ENCODE measurements at places on chromosomes 11 and 22.

- DNase-seq = no peak
These were observed 549.3 kb upstream of the CCDC90B start for GRCh38 chr11:83835423-83835822.

GRCh38 chr11:108562746-108563581, 30.6 kb downstream of the EXPH5 start:
- DNase-seq = no peak

DNA sequence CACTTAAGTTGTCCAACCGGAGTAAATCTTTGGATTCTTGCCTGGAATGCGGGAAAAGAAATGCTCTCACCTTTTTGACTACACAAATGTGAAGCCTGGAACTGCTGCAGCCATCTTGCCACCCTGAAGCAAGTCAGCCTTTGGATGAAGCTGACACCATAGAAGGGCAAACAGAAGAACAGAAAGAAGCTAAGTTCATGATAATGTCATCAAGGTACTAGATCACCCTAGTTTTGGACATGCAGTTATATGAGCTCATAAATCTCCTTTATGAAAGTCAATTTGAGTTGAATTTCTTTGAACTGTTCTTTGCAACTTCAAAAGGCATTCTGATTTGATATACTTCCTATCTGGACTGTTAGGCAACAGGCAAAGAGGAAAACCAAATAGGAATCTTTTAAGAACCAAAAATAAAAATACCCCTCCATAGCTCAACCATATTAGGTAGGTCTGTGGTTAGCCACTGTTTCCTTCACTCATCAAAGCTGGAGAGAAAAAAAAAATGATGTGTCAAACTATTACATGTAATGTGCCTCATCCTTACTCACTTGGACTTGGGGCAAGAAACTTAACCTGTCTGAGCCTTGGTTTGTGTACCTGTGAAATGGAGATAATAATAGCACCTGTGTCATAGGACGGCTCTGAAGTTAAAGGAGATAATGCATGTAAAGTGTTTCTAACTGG, 91.9 kb downstream of the WT1 start:
- no peak for DNase-seq

DNA sequence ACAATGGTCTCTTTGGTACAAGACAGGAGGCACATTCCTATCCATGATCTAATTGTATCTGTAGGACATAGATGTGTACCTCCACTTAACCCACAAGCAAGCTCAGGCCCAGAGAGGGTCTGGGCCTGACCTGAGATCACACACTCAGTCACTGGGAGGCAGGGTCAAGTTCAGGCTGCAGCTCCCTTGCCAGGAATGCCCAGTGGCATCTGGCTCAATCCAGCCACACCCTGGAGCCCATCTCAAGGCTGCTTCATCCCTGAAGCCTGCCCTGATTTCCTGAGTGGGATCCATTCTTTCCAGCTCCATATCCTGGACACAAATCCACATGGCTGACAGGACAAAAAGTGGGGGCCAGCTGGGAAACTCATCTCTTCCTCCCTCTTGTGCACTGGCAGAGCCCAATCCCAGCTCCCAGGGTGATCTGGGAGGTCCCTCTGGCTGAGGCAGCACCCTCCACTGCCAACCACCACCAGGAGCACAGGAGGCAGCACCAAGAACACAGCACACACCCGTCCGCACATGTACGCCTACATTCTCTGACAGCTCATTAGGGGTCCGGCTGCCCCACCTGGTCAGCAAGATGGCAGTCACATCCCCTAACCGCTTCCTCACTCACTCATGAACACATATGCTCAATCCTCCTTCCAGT, 39.2 kb upstream of the KLHL35 start:
- no peak for DNase-seq

GRCh38 chr11:12149672-12150225, 39.4 kb downstream of the MICAL2 start:
- no peak for DNase-seq

DNA sequence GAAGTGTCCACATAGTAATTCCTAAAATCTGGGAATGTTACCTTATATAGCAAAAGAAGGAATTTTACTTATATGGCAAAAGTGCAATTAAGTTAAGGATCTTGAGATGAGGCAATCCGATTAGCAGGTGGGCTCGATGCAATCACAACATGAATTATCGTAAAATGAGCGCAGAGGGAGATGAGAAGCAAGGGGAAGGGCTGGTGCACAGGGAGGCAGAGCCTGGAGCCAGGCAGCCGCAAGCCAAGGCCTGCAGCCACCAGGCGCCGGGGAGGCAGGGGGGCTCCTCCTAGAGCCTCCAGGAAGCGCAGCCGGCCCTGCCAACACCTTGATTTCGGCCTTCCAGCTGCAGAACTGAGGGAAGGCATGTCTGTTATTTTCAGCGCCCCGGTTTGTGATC, 85.7 kb downstream of the CELSR1 start:
- no peak for DNase-seq

- peak; percentile 33 for DNase-seq
These were observed 1.2 kb downstream of the DDX17 start for GRCh38 chr22:38504731-38505540.

- no peak for DNase-seq
These were observed 53.4 kb downstream of the RTL6 start for GRCh38 chr22:44444341-44445306.

GRCh38 chr11:5242208-5242607, 7.4 kb downstream of the HBG1 start:
- no peak for DNase-seq

DNA sequence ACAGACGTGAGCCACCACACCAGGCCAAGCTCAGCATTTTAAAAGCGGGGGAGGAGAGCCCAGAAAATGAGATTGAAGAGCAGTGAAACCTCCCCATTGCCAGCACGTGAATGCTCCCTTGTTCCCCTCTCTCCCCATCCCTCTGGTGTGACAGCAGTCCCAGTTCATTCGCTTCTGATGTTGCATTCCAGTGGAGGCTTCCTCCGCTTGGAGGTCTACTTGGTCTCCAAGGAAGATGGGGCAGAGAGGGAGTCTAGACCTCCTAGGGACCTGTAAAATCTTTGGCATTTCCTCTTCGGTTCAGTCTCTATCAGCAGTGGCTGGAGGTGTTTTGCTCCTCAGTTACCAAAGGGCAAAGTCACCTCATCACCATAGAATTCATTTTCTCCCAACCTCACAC, 30.2 kb upstream of the EP300 start:
- DNase-seq = no peak

DNA sequence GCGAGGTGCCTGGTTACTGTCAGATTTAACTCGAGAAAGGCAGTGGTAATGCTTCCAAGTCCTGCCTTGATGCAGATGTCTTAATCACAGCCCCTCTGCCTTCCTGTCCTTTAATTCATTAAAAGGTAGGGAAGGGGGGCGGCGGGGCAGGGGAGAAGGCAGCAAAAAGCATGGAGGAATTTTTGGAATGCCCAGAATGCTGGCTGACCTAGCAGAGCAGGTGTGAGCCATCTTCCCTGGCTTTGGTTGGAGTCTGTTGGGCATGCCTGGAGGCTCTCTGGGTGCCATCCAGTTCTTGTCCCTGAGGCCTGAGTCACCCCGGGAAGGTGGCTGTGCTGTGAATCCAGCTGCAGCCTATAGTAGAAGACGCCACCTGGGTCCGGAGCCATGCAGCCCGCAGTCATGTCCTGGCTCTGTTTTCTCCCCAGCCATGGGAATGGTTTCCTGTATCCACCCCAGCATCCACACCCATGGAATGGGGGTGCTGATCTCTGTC, 15.6 kb downstream of the KIAA1671 start:
- DNase-seq = no peak

DNA sequence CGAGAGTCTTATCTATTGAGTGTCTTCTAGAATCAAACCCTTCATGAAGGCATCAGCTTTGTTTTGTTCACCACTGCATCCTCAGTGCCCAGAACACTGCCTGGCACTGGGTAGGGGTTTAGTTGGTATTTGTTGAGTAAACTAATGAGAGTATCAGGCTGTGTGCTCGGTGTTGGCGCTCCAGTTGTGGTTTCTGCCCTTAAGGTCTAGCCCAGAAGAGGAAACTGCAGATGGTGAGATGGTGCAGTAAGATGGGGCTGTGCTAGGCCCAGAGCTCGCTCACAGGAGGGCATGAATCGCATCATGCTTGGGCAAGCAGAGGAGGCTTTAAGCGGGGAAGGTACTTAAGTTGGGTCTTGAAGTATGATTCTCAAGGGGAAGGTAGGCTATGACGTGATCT, 97.2 kb downstream of the FBXO7 start:
- DNase-seq = no peak

- DNase-seq = no peak
These were observed 873.2 kb downstream of the METTL15 start for GRCh38 chr11:28981381-28981780.

- no peak for DNase-seq
These were observed 28.8 kb upstream of the SHANK2 start for GRCh38 chr11:71281204-71281603.

- DNase-seq = no peak
These were observed 4.9 kb downstream of the ATP5MGL start for GRCh38 chr22:42635531-42635930.

DNA sequence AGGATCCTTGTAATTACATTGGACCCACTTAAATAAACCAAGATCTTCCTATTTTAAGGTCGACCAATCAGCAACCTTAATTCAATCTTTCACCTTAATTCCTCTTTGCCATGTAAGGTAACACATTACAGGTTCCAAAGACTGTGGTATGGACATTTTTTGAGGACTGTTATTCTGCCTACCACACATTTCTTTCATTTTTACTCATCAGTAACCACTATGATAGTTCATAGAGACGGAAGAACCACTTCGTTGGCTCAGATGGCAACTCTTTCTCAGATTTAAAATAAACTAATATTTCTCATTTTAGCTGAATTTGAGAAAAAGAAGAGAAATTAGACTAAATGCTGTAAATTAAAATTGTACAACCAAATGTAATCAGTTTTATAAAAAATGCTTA, 96.3 kb downstream of the PAX6 start:
- no peak for DNase-seq

GRCh38 chr11:3170044-3170755, 5.1 kb upstream of the OSBPL5 start:
- no peak for DNase-seq

- no peak for DNase-seq
These were observed 468 bp downstream of the ZDHHC8 start for GRCh38 chr22:20131859-20132685.

DNA sequence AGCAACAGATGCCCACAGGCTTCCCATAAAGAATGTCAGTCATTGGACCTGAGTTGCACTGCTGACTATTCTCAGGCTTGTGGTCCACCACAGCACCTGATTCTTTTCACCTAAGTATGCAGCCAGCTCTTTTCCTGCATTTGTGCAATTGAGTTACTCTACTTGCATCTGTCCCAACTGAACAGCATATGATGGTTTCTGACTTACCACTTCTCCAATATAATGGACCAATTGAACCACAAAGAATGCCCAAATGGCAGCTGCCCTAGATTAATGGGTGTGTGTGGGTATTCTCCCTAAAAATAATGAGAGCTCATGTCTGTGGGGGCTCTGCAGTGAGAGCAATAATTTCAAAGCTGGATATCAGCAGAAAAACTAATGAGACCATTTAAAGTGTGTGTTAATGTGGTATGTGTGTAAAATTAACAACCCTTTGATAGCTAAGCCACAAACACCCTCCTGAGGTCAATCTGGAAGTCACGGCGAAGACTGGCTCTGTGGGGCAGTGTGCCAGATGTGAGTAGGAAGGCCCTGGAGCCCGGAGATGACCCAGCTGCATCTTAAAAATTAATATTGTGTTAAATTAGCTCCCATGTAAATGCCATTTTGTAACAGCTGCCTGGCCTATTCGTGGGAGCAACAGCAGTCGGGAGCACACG, 43.8 kb downstream of the SC5D start:
- no peak for DNase-seq

DNA sequence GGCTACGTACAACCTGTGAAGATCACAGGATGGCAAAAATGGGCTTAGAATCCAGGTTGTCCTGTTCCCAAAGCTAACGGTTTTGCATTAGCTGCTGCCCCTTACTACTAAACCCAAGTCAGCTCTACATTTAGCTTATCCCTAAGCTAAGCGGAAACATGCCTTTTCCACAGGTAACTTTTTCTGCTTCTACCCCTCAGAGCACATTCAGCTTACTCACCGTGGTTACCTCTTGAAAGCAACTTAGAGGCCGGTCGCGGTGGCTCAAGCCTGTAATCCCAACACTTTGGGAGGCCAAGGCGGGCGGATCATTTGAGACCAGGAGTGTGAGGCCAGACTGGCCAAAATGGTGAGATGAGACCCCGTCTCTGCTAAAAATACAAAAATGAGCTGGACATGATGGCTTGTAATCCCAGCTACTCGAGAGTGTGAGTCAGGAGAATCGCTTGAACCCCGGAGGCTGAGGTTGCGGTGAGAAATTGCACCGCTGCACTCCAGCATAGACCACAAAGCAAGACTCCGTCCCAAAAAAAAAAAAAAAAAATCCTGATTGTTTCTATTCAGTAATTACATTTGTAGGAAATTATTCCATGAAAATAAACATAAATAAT, 790 bp upstream of the TMEM41B start:
- no peak for DNase-seq

GRCh38 chr11:27279460-27279859, 83.6 kb downstream of the CCDC34 start:
- DNase-seq = no peak

GRCh38 chr11:27100534-27100933, 59.9 kb downstream of the BBOX1 start:
- no peak for DNase-seq

DNA sequence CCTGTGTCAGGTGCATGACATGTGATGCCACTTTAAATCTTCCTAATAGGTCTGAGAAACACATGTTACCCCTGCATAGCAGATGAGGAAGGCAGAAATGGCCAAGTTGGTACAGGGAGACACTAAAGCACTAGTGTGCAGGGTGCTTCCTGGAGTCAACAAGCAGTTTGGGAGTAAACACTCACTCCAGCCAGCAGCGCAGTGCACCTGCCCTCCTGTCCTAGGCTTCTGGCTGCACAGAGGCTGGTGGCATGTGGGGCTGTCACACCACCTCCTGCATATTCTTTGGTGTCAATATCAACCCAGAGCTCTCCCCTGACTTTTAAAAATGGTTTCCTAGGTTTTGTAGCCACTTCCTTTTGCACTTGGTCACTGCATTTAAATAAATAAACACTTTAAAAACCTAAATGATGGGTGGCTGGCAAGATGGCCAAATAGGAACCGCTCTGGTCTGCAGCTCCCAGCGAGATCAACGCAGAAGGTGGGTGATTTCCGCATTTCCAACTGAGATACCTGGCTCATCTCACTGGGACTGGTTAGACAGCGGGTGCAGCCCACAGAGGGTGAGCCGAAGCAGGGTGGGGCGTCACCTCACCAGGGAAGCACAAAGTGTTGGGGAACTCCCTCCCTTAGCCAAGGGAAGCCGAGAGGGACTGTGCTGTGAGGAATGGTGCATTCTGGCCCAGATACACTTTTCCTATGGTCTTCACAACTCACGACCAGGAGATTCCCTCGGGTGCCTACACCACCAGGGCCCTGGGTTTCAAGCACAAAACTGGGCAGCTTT, 33.5 kb downstream of the GAB4 start:
- no peak for DNase-seq

DNA sequence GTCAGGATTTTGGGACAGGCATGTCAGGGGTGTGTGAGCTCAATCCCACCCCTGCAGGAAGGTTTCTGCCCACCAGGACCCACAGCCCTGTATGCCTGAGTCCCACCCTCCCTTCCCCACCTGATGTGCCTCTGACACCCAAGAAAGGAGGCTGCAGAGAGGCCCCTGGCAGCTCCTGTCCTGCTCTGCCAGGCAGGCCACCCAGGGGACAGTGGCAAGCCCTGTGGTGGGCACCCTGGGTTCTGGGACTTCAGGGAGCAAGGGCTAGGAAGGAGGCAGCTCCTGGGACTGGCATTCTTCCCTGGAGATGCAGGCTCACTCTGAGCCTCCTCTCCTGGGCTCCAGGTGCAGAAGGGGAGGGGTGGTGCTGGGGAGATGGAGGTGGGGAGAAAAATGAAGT, 234.5 kb upstream of the B3GAT1 start:
- DNase-seq = no peak

GRCh38 chr11:31445621-31446020, 63.8 kb downstream of the IMMP1L start:
- DNase-seq = no peak
